ENCODE measurements at places on chromosomes 7 and 10.

DNA sequence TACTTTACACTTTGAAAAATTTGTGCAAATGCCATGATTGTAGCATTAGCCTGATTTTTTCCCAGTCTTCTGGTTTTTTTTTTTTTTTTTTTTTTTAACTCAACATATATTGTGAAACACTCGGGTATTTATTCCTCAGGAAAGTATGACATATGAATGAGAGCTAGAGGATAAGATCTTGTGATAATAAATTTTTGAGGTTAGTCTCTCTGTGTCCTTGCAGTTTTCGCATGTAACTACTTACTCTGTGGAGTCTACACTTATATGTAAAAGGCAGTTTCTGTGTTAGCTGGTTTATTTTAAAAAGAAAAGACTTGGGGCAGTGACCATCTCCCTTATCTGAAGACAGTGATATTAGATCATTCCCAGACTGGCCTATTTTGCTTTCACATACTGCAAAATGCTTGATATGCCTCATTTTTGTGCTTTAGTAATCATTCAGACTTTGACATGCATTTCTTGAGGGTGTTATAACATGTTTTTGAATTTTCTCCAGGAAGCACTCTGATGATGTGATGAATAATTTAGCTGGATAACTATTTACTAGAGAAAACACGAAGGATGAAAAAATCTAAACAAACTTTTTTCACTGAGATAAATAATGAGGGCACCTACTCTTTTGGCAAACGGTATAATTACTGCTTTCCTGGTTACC is 371.0 kb downstream of the NRG3 start:
- DNase-seq, result no peak

- no peak for DNase-seq
Observed at GRCh38 chr7:98288064-98288823, 6.8 kb downstream of the BRI3 start.

- DNase-seq, result no peak
Observed at GRCh38 chr7:131735101-131735500, 178.7 kb upstream of the PODXL start.

DNA sequence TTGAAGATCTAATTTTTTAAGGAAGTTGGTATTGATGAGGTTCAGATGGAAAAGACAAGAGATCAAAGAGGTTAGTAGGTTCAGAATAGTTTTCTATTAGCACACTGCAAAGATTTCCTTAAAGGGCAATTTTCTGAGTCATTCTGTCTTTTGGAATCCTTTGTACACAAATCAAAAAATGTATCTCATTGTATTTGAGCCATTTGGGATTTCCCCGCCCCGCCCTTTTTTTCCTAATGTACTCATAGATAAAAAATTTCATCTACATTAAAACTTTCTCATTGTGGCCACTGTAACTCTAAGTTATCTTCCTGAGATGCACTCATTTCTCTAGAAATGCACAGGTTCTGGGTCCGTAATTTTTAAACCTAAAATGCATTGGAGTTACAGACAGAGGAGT is 12.1 kb downstream of the GIMAP6 start:
- DNase-seq, result no peak

DNA sequence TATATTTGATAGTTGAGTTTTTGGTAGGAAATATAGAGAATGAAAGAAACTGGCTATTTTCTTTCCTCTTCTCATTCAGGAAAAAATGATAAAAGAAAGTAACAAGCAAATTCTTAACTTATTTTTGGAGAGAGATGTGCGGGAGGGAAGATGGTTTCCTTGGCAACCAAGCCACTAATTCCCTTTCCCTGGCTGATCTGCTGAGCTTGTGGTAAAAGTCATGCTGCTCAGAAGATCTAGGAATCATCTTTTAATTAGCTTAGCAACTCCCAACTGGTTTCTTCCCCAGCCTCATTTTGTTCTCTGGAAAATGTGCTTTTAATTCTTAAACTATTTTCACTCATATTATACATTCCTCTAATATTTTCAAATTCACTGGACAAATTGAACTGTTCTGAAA is 11.8 kb downstream of the UROS start:
- DNase-seq, result no peak

- DNase-seq, result no peak
Observed at GRCh38 chr7:5626498-5626897, 155.0 kb downstream of the RNF216 start.

GRCh38 chr10:89838044-89838615 is 136.7 kb downstream of the KIF20B start:
- DNase-seq, result no peak

DNA sequence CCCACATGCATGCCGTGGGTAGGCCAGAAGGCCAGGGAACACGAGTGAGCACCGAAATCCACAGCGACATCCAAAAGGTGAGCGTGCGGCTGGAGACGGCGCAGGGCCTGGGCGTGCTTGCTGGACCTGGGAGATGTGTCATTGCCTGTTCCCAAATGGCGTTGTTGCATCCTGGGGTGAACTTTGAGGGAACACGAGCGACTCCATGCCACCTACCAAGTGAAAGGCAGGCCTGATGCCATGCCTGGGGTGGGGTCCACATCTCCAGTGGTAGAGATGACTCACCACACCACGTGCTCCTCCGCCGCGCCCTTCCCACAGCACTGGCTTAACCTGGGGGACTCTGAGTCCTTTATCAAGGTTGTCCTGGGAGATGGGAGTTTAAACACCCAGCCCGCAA is 24.7 kb upstream of the VIPR2 start:
- no peak for DNase-seq

DNA sequence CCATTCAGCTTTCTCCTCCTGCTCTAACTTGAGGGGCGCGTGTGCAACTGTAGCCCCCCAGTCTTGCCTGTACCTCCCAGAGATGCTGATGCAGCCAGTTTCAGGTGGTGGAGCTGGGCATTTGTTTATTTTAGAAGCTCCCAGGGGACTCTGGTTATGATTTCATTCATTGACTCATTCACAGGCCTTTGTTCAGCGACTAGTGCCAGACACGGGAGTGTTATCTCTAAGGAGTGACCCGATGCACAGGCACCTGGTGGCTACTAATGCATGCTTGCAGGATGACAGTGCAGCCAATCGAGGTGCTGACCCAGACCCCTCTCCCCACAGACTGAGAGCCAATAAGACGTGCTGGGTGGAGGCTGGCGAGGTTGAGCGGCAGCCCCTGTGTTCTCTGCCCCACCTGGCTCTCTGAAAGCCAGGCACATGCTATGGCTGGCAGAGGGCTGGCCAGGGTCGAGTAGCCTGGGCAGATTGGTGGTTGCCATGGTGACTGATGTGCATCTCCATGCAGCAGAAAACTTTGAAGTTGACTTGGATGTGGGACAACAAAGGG is 19.7 kb upstream of the SLC18A2 start:
- DNase-seq, result no peak

- no peak for DNase-seq
Observed at GRCh38 chr7:50677638-50677996, 105.1 kb downstream of the GRB10 start.

GRCh38 chr10:60367024-60367423 is 22.7 kb downstream of the ANK3 start:
- no peak for DNase-seq

GRCh38 chr10:962342-962741 is 25.9 kb upstream of the GTPBP4 start:
- no peak for DNase-seq

DNA sequence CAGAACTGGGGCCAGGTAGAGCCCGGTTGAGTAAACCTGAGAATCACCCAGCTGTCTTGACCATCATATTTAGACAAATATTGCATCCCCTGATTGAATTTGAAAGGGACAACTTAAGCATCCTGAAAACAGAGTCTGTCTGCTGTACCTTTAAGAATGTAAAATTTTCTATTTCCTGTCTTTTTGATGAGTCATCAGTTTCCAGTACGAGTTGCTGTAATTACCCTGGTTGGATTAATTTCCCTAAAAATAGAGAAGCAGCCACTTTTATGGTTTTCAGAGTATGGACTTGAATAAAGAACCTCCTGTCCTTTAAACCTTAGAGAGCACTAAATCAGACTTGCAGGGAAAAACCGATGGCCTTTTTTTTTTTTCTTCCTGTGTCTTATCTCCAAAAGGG is 164.6 kb upstream of the SH2B2 start:
- no peak for DNase-seq

DNA sequence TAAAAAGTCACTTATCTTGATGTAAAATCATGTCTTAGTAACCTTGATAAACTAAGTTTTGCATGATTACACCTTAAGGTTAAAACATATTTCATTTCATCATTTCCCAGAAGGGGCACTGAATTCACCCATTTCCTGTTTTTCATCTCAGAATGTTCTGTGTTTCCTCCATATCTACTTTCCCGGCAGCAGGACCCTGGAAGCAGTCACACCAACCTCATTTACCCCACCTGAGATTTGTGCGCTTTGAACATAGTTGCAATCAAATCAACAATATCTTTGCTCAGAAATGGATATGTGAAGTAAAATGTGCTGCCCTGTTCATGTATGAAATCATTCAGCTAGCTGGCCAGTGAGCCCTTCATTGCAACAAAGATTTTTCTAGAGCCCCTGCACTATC is 46.8 kb downstream of the IKZF1 start:
- peak; percentile 79 for DNase-seq

GRCh38 chr10:31321396-31321941 is 2.5 kb downstream of the ZEB1 start:
- DNase-seq, result peak; percentile 31

DNA sequence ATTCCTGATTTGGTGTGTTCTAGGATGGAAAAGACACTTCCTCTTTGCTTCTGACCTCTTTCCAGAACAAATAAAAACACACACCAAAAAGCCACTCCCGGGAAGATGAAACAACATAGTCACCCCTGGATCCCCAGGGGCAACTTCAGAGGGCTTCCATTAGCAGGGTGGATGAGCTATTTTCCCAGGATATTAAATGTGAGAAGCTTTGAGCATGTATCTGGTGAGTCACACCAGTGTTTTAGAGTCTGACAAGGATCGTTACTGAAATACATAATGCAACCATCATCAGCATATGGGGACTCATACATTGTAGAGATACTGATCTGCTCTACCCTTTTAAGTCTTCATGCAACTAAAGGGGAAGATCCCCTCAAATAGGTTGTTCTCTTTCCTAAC is 115.5 kb upstream of the ZNF438 start:
- no peak for DNase-seq

- no peak for DNase-seq
Observed at GRCh38 chr10:79187121-79187940, 118.6 kb downstream of the ZMIZ1 start.

DNA sequence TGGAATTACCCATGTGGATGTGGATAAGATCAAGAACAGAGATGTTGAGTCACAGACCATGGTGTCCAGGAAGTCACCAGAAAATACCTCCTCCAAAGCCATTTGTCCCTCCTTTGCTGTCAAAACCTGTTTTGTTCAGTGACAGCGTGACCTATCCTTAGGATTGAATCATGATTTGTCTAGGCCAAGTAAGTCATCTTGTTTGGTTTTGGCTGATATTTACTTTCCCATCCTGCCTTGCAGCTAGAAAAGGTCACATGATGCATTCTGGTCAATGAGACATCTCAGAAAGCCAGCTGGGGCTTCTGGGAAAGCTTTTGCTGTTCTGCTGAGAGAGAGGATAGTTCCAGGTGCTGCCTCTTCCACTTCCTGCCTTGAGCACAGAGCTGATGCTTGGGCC is 225.3 kb upstream of the ZMIZ1 start:
- DNase-seq, result no peak

GRCh38 chr7:83873459-83873858 is 224.5 kb upstream of the SEMA3E start:
- DNase-seq, result no peak

GRCh38 chr10:32318476-32318896 is 28.5 kb downstream of the EPC1 start:
- no peak for DNase-seq

DNA sequence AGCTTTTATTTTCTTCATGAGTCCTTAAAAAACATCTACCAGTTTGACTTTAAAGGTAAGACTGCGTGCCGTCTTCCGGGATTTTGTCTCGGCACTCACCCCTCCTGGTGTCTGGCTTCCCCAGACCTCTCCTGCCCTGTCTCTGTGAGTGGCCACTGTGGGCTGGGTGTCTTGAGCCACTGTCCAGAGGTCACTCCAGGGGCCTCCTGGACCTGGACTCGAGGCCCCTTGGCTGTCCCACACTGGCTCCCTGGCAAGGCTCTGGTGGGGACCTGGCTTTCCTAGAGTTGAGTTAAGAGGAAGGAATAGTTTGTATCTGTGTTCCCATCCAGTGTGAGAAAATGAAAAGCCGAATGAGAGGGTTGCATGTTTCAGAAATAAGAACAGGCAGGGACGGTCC is 95.5 kb downstream of the NKX6-2 start:
- no peak for DNase-seq

GRCh38 chr10:128081720-128082119 is 44.5 kb downstream of the MKI67 start:
- DNase-seq, result no peak

DNA sequence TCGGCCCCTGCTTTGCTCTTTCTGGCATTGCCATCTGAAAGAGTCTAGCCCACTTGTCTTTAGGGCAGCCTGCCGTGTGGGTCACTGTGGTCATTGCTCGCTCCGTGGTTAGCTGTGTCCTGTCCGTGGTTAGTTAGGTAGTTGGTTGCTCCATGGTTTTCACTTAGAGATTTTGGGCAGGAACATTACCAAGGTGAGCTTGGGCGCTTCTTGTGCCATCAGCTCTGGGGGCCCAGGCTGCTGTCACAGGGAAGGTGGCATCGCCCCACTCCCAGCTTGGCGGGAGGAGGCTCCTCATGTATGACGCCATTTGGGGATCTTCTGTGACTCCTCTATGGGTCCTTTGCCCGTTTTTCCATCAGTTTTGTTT is 53.1 kb downstream of the INPP5A start:
- DNase-seq, result no peak

- DNase-seq, result no peak
Observed at GRCh38 chr10:369684-370448, 234.6 kb downstream of the ZMYND11 start.

GRCh38 chr10:107340326-107340725 is 175.8 kb upstream of the SORCS1 start:
- DNase-seq, result no peak

GRCh38 chr10:112851181-112851580 is 98.9 kb upstream of the TCF7L2 start:
- DNase-seq, result no peak

DNA sequence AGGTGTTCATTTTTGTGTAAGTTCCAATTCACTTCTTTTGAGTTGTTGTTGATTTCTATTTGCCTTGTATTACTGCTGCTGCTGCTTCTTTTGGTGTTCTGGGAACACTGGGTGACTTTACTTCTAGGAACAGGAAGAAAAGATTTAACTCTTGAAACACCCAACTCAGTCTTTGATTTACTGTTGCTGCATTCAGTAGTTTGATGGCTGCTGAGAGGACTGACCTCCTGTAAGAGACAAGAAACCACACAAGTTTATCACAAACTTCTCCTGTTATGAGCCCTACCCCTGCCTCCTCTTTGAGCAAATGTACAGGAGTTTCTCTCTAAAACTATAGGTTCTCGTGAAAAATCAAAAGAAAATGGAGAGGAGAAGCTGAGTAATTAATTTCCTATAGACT is 161.7 kb downstream of the CTTNBP2 start:
- no peak for DNase-seq

GRCh38 chr10:72086466-72087391 is 1.6 kb downstream of the SPOCK2 start:
- DNase-seq, result peak; percentile 80

GRCh38 chr7:25073451-25073850 is 51.6 kb downstream of the CYCS start:
- no peak for DNase-seq
